Aorta (tissue), 5 donors: ENCODE measurements at places on chromosomes 4 and X. TPM values are rescaled to one million over a fixed set of nuclear protein-coding genes. Genes with fewer than 3 reads are reported as not detected.
A peak's percentile ranks its signal among the peaks of the same experiment; 100 is the strongest.

Gene ABLIM2
- 15.4 TPM for total RNA-seq

DNA sequence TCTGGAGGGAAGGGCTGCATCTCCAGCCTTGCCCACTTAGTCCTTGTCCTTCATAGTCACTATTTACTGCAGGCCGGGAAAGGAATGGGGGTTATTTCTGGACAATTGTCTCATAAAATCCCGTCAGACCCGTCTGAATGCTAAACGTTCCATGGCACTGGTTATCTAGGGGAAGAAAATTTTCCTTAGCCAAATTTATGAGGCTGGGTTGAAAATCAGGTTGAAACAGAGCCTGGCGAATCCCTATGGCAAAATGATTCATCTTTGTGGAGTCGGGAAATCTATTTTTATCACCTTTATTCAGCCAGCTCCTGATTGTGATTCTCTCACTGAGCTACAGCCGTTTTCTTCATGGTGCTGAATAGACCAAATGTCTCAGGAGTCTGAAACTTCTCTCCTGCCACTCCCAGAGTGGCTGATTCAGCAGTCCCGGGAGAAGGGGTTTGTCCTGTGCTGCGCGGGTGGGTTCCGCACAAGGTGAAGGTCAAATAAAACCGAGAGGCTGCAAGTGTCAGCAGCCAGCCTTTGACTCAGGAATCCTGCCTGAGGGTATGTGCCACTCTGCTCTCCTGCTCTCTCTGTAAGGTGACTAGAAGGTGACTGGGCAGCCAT, 1.0 kb downstream of the LIMCH1 start:
- DNase-seq, result peak; percentile 72

DNA sequence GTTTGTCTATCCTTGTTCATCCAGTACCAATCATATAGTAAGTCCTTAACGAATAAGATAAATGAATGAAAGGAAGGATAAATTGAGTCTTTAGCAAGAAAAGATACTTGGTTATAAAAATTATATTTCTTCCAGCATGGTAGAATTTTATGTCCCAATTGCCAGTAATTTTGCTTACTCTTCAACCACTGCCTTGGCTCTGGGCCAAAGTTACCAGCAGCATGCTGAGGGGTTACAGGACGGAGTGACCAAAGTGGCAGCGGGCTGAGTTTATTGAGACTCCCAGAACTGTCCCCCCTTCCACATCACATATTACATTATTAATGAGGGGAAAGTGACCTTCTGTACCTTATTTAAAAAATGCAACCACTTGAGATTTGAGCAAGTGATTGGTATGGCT, 121.7 kb downstream of the RASGEF1B start:
- no peak for DNase-seq

Gene ZMAT1
- total RNA-seq, result 9.0 TPM

Gene UBA1
- 160 TPM for total RNA-seq

Gene HCFC1
- total RNA-seq, result 41.6 TPM

Gene MAGEB2
- not detected for total RNA-seq

DNA sequence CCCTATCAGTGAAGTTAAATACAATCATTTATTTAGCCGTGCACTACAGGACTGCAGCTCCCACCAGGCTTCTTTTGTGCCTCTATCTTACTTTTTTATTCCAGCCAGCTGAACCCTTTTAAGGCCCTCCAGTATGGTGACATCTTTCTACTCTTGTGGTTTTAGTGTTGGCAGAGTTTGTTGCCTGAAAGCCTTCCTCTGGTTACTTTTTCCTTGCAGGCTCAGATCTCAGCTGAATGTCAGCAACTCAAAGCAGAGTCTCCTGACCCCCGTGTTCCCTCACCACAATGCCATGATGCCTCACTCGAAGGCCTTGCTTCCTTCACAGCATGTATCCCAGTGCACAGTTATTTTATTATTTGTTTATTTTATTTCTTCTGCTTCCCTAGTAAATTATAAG, 818.9 kb upstream of the LCORL start:
- DNase-seq, result no peak

Gene CTAG1B
- not detected for total RNA-seq

- no peak for DNase-seq
These were observed 54.1 kb downstream of the PAGE2 start for GRCh38 chrX:55142919-55143310.

Gene CLDN22
- total RNA-seq, result not detected

DNA sequence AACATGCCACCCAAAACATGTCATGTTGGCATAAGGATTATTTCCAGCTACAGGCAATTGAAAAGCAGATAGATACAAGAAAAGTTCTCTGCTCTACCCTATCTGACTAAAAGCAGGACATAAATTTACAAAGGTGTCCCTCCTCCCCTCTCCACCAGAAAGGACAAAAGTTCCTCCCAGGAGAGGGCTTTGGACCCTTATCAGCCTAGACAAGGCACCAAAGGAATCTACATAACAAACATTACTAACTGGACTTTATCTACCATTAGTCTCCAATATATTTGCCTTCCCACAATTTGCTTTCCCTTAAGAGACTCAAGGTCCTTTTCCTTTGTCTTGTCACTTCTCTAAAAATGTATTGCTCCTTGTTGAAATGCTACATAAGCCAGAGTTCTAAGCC, 55.6 kb downstream of the ADGRA3 start:
- no peak for DNase-seq

Gene TEX13D
- total RNA-seq, result not detected

GRCh38 chrX:11129534-11130105, 18.5 kb downstream of the HCCS start:
- no peak for DNase-seq

- no peak for DNase-seq
These were observed 26.2 kb downstream of the ARL9 start for GRCh38 chr4:56531823-56532222.

GRCh38 chrX:102154900-102155805, 624 bp downstream of the BEX5 start:
- DNase-seq, result peak; percentile 72

DNA sequence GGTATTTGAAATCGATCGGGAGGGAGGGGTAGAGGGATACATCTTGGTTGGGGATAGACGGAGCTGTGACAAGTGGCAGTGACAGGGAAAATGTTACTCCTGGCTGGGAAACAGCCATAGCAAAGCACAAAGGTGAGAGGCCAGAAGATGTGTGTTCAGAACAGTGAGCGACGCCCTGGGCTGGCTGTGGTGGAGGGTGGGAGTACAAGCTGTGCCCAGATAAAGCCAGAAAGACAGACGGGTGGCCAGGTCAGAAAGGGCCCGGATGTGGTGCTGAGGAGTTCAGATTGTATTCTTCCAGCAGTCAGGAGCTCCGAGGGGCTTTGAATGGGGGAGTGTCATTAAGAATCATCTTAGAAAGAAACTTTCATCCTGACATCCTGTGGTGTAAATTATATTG, 27.9 kb downstream of the CCDC149 start:
- no peak for DNase-seq

- DNase-seq, result no peak
These were observed 42.0 kb downstream of the ANXA5 start for GRCh38 chr4:121654738-121655137.

DNA sequence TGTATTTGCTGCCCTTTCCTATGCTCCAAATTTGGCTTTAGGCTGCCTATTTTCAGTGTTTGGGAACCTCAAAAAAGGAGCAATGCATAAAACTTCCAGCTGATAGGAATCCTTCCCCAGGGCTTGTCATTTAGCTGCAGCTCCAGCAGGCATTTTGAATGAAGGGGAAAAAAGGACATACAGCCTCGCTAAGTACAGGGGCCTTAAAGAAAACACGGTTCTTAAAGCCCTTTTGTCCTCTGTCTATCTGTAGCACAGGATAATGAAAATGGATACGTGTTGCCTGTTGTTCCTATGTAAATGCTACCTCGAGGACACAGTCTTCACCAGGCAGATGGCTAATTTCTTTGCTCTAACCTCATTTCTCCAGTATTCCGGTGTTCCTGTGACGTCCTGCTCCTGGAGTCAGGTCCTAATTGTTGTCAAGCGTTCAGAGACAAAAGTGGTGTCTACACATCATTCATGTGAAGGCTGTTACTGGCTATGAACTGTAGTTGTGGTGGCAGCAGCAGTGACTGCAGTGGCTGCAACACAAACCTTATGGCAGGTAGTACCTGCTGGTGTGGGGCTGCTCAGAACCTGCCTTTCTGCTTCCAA, 117.4 kb downstream of the MGST2 start:
- DNase-seq, result no peak

DNA sequence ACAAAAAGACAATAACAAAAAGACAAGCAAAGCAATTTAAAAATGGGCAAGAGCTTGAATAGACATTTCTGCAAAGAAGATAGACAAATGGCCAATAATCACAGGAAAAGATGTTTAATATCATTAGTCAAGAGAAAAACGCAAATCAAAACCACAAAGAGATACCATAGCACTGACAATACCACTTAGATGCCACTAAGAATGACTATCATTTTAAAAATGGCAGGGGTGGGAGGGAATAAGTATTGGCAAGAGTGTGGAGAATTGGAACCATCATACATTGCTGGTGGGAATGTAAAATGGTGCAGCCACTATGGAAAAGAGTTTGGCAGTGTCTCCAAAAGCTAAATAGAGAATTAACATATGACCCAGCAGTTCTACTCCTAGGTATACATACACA, 15.1 kb upstream of the EXOC1 start:
- DNase-seq, result no peak

DNA sequence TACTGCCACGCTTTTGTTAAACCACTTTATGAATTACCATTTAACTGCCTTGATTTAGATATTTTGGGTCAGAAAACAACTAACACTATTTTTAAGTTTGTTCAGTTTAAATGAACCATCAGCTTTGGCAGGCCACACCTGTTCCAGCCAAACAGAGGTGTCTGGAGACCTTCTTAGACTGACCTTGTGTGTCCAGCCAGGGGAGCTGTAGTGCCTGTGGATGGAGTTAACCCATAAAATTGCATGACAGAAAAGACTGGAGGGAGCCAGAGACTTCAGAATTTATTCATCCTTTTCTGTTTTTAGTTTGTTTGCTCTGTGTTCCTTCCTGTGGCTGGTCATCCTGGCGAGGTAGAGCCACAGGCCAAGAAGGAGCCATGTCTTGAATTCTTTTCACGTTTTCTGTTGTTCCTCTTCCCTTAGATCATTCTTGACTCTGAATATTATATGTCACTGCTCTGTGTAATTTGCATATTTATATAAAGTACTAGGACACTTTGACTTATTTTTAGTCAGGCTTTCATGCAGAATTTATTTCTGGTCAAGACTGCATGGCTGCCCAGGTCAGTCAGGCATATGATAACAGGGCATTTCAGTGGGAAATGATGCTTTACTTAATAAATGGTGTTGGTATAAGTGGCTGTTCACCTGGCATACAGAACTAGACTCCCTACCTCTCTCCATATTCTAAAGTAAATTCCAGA, 26.7 kb downstream of the HERC3 start:
- DNase-seq, result no peak

GRCh38 chr4:107619066-107619465, 101.0 kb downstream of the PAPSS1 start:
- no peak for DNase-seq

DNA sequence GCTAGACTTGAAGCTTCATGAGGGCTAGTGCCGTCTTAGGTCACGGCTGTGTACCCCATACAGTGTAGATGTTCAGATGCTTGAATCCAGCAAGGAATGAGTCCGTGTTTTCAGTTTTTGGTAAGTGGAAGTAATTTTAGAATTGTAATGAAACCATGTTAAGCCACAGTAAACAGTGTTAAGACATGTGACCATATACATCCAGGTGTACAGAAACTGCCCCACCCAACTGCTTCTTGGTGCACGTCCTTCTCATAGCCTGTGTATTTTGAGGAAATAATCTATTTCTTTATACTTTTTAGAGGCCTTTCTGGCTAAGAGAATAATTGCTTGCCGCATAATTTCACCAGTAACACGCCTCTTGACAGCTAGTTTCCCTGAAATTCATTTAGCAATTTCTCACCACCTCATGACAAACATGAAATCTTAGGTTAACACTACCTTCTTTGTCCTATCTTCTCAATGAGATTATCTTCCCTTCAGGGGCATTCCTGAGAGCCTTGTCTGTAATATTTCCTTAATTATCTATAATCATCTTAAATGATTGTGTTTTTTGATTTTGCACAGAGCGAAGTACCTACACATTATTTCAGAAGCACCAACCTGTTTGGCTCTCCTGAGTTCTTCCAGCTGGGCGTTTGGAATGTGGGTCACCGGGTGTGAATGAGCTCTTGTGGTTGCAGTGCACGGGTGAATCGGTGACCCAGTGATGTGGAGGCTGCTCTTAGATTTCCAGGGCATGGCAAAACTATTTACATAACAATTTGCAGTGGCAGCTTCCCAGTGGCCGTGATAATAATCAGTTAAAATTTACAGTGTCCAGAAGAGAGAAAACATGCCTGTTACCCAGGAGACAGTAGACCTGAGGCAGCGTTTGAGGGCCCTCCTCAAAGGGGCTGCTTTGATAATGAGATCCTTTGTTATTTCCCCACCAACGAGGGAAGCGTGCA, 50.2 kb upstream of the TADA2B start:
- no peak for DNase-seq

- no peak for DNase-seq
These were observed 91.3 kb downstream of the PPP1R2C start for GRCh38 chrX:42686706-42687105.

Gene CCNA2
- total RNA-seq, result 2.6 TPM

DNA sequence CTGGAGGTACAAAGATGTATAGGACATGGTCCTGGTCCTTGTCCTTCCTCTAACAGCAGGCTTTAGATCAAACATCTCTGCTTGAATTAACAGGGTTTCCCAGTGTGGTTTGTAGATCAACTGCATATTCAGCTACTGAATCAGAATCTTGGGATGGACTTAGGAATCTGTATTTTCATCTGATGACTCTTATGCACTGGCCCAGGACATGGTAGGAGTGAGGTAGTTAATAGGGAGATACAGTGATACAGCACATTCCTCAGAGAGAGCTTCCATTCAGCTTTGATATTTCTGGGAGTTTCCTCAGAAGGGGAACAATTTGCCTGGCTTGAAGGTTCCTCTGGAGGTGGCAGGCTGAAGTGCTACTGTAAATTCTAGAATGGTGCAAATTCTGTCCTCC, 203.1 kb downstream of the LARP7 start:
- no peak for DNase-seq

Gene ATP7A
- total RNA-seq, result 18.7 TPM

GRCh38 chrX:70552130-70552704, 107.6 kb downstream of the DLG3 start:
- DNase-seq, result no peak
